ENCODE measurements at places on chromosomes 1 and 21.

DNA sequence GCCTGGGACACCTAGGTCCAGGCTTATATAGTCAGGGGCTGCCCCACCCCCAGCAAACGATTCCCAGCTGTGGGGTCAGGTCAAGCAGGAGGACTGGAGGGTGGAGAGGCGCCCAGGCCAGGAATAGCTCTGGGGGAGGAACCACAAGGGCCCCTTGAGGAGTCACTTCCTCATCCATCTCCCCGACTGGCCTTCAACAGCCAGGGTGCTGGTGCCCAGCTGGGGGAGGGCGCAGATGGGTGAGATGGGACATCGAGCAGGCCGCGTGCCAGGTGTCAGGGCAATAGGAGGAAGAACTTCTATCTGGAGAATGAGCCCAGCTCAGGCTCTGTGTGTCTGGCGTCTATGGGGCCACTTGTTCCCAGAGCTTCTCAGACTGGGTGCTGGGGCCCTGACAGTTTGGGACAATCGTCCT lies 208 bp upstream of the MYBPH start:
- DNase-seq, result no peak

DNA sequence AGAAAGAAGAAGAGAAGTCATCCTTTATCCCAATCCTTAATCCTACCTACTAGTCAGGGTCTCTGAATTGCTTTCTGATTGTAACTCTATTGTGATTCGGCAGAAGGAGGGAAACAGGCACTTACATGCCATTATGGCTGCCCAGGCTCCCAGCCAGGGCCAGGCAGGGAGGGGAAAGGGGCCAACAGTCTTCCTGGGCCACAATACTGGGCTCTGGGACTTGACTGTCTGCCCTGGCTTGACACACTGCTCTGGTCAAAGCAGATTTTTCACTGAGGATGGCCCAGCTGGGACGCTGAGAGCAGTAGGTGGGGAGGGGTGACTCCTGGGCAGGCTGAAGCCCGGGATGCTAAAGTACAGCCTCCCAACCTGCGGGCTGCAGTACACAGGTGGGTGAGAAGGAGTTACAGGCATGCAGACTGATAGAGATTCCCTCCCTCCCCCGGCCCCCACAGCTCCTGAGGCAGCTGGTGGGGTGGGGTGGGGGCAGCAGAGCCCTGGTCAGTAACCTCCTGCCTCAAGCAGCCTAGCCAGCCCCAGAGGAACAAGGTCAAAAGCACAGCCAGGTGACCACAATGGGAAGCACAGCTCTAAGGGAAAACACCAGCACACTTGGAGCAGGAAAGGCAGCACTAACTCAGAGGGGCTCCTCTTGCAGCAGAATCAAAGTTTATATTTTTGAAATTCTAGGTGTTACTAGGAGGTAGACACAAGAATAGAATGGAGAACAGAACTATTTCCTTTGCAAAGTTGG lies 25.3 kb downstream of the KCND3 start:
- no peak for DNase-seq

DNA sequence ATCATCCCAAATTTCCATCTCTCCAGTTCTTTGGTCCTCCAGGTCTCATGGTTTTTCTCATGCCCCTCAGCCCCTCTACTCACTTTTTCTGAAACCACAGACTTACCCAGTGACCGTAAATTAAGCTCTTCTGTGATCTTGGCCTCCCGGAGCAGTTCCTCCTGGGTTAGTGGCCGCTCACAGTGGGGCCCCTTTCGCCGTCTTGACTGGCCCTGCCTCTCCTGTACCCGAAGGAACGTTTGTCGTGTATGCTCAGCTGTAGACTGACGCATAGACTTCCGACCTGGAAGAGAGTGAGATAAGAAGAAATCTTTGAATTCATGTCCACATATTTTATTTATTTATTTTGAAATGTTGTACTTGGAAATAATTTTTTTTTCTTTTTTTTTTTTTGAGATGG lies 5.8 kb downstream of the VPS72 start:
- DNase-seq, result no peak

- DNase-seq, result no peak
Measured at GRCh38 chr1:37238364-37239224, 204.3 kb upstream of the GRIK3 start.

- no peak for DNase-seq
Measured at GRCh38 chr1:222629921-222630535, 12.1 kb downstream of the MIA3 start.

DNA sequence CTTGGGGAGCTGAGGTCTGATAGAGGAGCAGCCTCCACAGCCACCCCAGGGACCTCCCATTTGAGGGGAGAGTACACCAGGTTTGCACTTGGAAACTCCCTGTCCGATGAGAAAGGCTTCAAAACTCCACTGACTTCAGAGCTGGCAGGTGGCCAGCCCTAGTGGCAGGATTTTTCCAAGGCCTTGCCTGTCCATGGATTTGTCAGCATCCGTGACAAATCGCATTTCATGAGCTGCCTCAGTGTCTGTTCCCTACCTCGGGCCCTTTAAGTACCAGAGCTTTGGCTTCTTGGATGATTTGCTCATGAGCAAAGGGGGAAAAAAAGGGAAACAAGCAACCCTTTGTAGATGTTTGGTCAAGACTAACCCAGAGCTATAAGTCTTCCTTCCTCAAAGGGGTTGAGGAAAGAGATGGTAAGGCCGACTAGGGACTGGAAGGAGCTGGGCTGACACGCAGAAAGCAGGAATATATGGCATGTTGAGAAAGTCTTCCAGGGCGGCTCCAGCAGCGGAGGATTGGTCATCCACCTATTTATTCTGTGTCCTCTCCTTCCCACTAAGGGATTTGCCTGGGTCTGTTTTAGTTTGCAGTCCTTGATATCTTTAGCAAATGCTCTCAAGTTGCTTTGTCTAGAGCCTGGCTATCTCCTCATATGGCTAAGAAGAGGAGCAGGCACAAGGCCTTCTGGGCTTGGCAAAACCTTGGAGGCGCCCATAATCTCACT lies 2.7 kb upstream of the HSPG2 start:
- DNase-seq, result no peak

GRCh38 chr1:58443986-58444868 lies 102.3 kb downstream of the OMA1 start:
- no peak for DNase-seq

DNA sequence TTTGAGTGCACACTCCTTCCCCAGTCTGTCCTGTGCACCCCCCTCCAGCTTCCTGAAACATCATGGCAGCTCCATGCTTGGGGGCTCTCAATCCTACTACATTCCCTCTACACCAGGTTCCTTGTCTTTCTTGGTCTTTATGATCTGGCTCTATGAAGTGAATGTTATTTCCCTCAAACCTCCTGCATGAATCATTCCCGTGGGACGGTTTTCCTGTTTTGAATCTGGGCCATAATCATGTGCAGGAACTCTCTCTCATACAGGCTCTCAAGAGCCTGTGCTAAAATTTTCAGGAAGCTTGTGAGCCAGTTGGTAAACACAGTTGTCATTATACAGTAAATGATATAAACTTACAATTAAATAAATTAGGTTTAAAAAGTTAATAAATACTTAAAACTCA lies 89.8 kb upstream of the KCNE2 start:
- DNase-seq, result no peak

- no peak for DNase-seq
Measured at GRCh38 chr1:45353685-45354084, 13.4 kb upstream of the MUTYH start.

GRCh38 chr1:154765970-154766369 lies 104.1 kb downstream of the KCNN3 start:
- DNase-seq, result no peak

GRCh38 chr1:77220687-77221463 lies 1.6 kb upstream of the PIGK start:
- DNase-seq, result no peak

Data from stimulated activated CD4-positive, alpha-beta T cell treated with anti-CD3 and anti-CD28 coated beads, Interleukin-2, amount 100 ng/mL, for 24 hours (primary cell).